Mucosa of descending colon (tissue), 3 donors: ENCODE measurements at places on chromosomes 7 and 10.

DNA sequence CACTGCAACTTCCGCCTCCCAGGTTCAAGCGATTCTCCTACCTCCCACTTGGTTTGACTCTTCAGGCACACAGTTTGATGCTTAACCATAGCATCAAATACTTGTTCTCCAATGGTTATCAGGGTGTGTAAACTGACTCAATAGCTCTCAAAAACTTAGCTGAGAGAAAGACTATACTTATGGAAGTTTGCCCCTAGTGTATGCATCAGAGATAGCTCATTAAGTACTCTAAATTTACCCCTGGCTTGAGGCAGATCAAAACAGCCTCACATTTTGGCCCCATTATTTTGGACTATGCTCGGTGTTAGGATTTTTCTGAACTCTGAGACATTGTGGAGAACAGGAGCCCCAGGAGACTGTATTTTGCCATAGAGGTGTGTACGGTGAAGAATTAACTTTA is 40.8 kb upstream of the SLC35B4 start:
- no peak for DNase-seq

DNA sequence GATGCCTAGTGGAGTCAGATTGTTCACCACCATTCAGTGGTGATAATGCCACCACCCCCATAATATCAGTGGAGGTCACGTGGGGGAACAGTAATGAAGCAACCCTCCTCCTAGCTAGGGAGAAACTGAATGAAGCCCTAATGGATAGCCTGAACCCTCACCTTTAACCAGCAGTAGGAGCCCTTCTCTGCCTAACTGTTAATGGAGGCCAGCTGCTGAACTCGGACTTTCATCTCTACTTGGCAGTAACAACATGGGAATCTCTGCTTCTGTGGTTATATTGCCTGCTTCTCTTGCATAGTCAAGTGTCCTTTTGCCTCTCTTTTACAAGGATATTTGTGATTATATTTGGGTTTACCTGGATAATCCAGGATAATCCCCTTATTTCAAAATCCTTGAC is 1097.9 kb downstream of the REEP3 start:
- no peak for DNase-seq

DNA sequence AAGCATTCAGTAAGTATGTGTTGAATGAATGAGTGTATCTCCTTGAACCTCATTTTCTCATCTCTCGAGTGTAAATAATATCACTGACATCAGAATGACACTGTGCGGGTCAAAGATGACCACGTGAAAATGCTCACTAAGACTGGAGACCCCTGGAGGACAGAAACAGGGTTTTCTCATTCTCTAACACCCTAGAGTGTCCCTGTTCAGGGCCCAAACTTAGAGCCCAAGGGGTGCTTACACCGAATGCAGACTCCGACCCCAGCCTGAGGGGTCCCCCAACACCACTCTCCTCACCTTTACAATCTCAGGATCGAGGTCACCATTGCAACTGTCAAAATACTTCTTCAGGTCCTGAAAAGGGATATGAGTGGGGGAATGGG is 1.4 kb downstream of the CDK5 start:
- DNase-seq: no peak

DNA sequence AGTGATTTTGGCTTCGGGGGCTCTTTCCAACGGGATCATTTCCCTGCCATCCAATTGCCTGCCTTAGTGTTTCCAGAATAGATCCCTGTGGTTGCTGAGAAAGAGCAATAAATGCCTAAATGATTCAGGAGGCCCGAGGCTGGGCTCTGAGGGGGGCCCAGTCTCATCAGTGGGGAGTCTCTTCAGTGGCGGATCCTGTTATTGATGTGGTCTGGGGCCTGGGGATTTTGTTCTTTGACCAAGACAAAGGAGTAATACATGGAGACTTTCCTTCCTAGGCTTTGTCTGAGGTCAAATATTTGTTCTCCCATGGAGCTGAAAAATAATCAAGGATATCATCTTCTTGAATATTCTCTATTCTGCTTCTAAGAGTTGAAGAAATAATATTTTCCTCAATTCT is 40.8 kb downstream of the TAS2R41 start:
- DNase-seq: no peak

DNA sequence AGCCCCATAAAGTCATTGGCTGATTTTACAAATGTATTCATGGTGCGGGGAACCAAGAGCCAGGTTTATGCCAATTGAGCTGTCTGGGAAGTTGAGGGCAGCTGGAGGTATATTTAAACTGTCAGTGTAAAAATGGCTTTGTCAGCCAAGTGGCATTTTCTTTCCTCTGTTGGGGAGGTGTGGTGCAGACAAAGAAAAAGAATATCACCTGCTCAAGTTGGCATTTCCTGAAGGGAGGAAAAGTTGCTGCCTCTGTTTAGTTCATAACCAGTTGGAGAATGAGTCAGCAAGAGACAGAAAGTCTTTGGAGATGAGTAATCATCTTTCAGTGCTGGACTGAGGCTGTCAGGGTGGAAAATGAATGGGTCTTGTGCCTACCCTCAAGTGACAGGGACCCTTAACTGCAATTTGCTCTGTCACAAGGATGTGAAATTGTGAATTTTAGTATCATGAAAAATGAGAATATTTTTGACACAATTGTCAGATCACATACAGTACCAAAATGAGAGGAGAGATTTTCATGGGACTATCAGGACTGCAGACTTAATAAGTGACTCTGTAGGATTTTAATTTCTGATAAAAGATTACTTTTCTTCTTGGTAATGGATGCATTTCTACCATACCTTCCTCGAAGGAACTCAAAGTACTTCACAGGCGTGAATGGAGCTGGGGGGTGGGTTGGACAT is 137.3 kb downstream of the ANLN start:
- DNase-seq: no peak

- DNase-seq: no peak
These were observed 332.0 kb downstream of the RPS24 start for GRCh38 chr10:78365694-78366093.

DNA sequence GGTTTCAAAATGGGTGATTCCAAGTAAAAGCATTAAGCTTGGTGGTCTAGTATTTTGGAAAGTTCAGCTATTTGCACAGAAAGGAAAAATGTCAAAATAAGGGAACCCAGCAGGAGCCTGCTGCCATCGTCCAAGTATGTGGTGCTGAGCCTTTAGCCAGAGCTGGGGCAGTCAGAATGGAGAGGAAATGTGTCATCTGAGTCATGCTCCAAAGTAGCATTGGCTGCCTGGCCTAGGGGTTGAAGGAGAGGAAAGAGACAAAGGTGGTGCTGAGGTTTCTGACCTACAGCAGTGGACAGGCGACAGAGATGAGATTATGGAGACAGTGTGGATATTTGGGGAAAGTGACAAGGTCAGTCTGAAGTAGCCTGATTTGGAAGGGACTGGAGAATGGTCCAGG is 103.9 kb downstream of the PLCE1 start:
- DNase-seq: no peak

DNA sequence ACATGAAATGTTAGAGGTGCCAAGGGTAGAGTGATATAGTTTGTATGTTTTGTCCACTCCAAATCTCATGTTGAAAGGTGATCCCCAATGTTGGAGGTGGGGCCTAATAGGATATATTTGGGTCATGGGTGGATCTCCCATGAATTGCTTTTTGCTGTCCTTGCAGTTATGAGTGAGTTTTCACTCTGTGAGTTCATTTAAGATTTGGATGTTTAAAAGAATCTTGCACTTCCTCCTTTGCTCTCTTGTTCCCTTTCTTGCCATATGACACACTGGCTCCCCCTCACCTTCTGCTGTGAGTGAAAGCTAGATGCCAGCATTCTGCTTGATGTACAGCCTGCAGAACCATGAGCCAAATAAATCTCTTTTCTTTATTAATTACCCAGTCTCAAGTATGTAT is 269.2 kb downstream of the ZWINT start:
- DNase-seq: no peak

DNA sequence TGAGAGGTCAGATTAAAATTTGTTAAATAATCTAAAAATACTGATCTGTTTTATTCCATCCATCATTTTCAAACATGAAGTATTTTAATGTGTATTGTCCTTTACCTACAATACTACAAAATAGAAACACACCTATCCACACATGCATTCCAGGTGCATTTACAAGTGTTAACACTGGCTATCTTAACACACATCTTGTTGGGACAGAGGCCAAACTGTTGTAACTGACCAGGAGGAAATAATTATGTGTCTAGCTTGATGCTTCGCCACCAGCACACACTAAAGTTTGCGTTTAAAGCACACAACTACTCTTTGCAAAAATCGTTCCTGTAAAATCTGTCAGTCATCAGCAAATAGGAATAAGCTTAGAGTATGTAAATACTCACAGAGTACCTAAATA is 2.8 kb downstream of the PANK1 start:
- no peak for DNase-seq
